Caco-2 (cell line): ENCODE measurements at places on chromosomes 2 and 18. TPM values are rescaled to one million over a fixed set of nuclear protein-coding genes. Genes with fewer than 3 reads are reported as not detected.

DNA sequence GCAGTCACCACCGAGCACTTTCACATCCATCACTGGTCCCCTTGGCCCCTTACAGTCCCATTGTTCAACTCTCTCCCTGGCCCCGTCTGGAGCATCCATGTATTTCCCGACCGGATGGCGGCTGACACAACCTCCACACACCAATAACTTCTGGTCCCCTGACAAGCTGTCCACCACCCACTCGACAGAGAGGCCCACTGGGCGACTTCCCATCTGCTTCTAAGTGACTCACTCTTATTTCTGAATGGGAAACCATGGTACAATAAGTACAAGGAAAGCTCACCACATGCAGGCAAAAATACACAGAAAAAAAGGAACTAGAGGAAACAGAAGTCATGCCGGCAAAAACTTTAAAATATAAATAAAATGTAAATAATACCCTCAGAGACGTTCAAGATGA, 82.9 kb upstream of the RAB12 start:
- DNase-seq, result no peak
- no peak overlapping the region for H3K4me3 ChIP-seq
- no peak overlapping the region for H3K27ac ChIP-seq
- H3K4me1 ChIP-seq, result no peaks in the 10 kb centered on the region
- peaks cover 2% of the 10 kb centered on the region for H3K27me3 ChIP-seq
- no peaks in the 10 kb centered on the region for H3K36me3 ChIP-seq

DNA sequence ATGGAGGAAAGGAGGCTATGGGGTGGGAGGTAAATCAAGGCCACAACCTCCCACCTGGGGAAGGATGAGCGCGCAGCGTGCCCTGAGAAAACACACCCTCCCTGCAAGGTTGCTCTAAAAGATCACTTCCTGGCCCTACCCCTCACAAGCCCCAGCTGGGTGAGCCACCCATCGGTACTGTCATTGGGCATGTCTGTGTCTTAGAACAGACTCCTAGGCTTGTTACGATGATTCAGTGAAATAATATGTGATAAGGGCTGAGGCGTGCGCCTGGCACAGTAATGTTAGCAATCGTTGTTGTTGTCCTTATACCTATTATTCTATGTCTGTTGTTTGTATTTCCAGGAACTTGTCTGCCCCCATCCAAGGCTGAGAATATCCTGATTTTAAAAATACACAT, 175.1 kb downstream of the ZFP36L2 start:
- no peaks in the 10 kb centered on the region for H3K27me3 ChIP-seq
- no peaks in the 10 kb centered on the region; the same call in 1 of the 2 replicates for H3K36me3 ChIP-seq

- no peaks in the 10 kb centered on the region for H3K36me3 ChIP-seq
- no peak for DNase-seq
- peak overlapping the region; percentile 59 for H3K27ac ChIP-seq
- H3K4me3 ChIP-seq, result no peak overlapping the region
- H3K27me3 ChIP-seq, result no peaks in the 10 kb centered on the region
These were observed 46.6 kb upstream of the TCF4 start for GRCh38 chr18:55634545-55634944.

Gene MOGAT1
- not detected in 2 replicates for total RNA-seq
